ENCODE measurements at places on chromosomes 5 and 9.

- DNase-seq = no peak
Measured at GRCh38 chr9:130424595-130425454, 19.9 kb upstream of the ASS1 start.

DNA sequence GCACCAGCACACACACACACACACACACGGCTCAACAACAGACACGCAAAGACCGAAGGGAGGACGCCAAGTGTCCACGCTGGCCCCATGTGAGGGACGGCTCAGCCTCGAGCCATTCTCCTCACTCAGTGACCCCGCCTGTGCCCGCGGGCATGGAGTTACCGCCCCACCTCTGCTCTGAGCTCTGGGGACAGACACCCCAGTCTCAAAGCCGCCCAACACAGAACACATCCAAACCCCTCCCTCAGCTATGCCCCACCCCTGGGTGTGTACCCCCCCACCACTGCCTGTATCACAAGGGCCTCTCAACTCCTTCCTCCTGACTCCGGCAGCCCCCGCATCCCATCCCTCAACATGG lies 81.2 kb downstream of the CAMSAP1 start:
- DNase-seq = no peak

DNA sequence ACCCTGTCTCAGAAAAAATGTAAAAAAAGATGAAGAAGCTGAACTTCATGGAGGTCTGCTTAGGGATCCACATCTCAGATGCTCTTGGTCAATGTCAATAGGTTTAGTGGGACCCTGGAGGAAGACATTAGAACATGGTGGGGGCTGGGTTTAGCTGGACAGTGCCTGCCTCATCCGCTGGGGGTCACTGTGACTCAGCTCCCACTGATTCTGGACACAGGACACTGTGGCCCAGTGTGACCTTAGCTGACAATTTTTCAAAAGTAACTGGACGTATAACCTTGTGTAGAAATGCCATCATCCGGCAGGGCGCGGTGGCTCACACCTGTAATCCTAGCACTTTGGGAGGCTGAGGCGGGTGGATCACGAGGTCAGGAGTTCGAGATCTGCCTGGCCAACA lies 7.3 kb upstream of the HNRNPAB start:
- no peak for DNase-seq

- no peak for DNase-seq
Measured at GRCh38 chr5:53882006-53882675, 321.7 kb downstream of the NDUFS4 start.

- DNase-seq = no peak
Measured at GRCh38 chr5:135881819-135882218, 13.8 kb downstream of the IL9 start.

DNA sequence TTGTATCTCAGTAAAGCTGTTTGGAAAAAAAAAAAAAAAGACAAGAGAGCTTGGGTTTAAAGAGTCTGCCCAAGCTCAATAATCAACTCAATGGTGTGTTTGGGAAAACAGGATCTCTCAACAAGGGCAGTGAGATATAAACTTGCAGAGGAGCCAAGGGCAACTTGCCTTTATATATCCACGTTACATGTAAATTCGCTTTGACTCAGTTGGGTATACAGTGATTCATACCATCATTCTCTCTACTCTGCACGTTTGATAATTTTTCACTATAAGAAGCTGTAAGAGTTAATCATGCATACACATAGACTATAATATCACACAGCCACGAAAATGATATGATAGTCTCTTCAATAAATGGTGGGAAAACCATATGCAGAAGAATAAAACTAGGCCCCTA lies 24.9 kb downstream of the ADAM19 start:
- DNase-seq = no peak

GRCh38 chr5:146600376-146600775 lies 84.4 kb upstream of the GPR151 start:
- DNase-seq = no peak

GRCh38 chr5:1026700-1027621 lies 18.4 kb downstream of the NKD2 start:
- DNase-seq = no peak

GRCh38 chr5:42514754-42515153 lies 91.5 kb downstream of the GHR start:
- DNase-seq = no peak

- DNase-seq = no peak
Measured at GRCh38 chr5:176719113-176719739, 71.9 kb downstream of the TSPAN17 start.

DNA sequence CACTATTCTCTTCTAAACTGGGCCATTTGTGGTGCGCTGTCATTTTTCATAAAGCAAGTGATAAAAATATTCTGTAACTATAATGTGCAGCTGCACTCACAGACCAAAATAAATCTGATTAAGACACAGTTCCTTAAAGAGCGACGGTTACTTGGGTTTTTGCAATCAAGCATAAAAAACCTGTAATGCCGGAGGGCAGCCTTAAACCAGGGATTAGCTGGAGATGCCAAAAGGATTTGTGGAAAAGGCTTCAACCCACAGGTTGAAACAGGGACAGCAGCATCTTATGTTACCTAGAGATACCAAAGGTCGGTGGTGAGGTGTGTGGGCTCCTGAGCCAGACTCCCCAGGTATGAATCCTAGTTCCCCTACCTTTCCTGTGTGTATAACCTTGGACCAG lies 49.3 kb downstream of the CTNND2 start:
- no peak for DNase-seq

DNA sequence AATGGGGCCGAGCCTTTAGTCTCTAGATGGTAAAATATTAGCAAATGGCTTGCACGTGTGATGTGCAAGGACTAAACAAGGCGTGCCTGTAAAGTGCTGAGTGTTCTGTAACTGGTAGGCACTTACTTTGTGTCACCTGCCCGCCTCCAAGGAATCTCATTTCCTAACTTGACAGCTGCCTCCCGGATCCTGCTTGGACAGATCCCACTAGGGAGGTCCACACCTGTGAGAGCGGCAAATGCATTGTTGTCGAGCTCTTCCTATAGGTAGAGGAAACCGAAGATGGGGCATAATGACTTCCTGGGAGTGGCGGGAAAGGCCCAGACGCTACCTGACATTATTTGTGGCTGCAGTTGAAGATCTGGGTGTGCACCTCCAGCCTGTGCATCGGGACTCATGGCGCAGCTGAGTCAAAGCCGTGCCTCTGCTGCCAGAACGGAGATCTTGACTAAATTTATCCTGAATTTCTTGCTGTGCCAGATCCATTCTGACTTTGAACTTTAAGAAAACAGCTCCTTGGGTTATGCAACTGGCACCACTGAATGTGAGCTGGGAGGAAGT lies 79.8 kb downstream of the TENT4A start:
- no peak for DNase-seq

GRCh38 chr5:79464278-79464677 lies 49.7 kb downstream of the HOMER1 start:
- DNase-seq = no peak

DNA sequence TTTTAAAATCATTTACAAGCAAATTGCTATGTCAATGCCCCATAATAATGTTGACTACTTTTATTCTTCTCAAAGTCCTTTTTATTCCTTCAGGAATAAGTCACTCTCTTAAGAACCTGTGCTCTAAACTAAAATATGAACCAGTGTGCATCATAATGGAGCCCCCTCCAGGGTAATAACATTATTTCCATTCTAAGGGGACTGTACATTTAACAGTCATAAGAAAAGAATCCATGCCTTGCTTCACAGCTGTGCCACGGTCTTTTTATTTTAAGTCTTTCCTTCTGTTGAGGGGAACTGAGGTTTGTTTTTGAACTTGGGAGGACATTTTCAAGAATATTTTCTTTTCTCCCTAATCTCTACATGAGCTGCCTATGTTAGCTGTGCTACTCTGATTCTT lies 297.6 kb downstream of the MAN2A1 start:
- DNase-seq = no peak

DNA sequence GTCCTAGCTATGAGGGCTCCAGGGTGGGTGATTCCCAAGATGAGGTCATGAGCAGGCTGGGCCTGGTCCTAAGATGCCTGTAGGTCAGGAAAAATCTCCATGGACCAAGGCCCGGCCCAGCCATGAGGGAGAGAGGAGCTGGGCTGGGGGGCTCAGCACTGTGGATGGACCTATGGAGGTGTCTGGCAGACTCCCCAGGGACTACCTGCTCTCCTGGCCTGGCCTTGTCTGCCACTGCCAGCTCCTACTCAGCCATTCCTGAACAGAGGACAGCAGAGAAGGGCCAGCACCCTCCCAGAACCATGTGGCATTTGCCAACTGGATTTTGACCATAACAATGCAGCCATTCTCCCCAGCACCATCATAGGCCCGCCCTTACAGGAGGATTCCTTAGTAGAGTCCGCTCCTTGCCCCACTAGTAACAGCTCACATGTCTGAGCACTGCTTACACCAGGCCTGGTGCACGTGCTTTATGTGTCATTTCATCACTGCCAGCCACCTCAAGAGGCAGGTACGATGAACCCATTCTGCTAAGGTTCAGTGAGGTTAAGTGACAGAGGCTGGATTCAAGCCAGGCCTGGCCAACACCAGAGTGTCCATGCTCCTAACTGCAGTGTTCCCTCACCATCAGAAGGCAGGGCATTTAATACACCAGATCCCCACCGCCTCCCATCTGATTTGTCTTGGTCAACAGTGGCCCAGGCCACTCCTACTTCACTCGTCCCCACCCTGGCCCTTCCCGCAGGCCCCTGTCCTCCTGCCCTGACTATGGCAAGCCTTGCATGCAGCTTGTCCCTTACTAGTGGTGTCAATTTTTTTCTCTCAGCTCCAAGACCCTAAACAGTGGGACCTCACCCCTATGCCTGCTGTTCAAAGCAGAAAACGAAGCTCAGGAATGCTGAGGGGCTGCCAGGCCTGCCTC lies 669 bp downstream of the IL13 start:
- DNase-seq = no peak

DNA sequence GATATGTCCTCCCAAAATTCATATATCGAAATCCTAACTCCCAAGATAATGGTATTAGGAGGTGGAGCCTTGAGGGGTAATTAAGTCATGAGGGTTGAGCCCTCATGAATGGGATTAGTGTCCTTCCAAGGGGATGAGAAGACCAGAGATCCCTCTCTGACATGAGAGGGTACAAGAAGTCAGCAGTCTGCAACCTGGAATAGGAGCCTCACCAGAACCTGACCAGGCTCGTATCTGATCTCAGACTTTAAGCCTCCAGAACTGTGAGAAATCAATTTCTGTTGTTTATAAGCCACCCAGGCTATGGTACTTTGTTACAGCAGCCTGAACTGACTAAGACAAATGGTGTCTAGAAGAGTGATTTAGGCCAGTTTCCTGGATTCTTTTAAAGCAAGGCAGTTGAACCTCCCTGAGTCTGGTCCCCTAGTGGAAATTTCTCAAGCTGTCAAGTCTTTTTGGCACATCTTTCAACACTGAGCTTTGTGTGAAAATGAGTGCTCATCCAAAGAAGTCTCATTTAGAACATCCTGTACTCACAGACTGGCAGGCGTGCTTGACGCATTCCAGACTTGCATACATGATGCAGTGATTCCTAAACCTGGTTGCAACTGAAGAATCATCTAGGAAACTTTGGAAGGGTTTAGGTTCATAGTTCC lies 254.8 kb upstream of the PPP1R2B start:
- DNase-seq = no peak

GRCh38 chr5:122977319-122977718 lies 59.2 kb downstream of the PPIC start:
- DNase-seq = no peak

GRCh38 chr5:166716856-166717492 lies 1574.5 kb upstream of the WWC1 start:
- DNase-seq = no peak

DNA sequence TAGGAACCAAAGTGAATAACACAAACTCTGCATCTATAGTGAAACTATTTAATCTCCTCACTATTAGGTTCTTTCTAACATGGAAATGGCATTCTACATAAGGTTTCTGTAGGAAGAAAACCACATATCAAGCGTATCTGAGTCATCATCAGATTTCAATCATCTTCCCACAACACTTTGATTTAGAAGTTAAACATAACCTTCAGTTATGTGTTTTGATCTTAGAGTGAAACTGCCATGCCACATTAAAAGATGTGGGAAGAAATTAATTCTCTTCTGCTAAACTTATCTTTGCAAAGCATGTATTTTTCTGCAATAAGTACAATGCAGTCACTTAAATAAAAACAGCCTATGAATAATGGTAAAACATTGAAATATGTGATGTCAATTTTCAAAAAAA lies 55.0 kb downstream of the MEF2C start:
- no peak for DNase-seq

DNA sequence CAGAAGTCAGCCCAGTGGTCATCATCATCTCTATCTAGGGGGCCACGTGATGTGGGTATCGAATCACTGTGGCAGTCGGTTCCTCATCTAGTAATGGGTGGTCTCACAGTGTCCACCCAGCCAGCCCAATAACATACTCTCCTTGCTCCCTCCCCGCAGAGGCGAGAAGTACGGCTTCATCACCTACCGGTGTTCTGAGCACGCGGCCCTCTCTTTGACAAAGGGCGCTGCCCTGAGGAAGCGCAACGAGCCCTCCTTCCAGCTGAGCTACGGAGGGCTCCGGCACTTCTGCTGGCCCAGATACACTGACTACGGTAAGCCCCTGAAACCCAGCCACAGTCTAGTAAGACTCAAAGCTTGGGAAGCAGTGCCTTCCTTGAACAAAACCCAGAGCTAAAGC lies 99.0 kb downstream of the PDE6A start:
- DNase-seq = no peak

DNA sequence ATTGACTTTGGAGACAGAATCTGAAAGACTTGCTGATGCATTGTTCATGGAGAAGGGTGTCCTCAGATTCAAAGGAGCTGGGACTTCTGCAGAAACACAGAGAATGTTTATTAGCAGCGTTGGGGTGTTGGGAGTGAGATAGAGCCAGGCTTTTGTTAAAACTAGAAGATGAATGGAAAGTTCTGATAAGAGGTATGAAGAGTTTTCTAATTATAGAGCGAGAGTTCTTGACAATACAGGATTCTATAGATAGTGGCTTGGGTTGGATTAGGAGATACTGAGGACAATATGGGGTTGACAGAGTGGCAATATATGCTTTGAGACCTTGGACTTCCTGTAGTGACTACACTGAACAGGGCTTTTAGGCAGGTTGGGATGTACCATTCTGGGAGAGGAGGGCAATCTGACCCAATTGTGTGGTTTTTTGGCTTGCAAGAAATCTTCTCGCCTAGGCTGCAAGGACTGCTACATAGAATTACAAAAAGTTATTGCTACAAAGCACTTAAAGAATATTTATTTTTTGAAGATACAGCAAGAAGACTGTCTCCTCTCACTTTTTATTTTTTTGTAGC lies 83.1 kb downstream of the FER start:
- no peak for DNase-seq

- peak; percentile 80 for DNase-seq
Measured at GRCh38 chr5:112475747-112476365, 56.8 kb upstream of the EPB41L4A start.

GRCh38 chr5:150945947-150946346 lies 41.2 kb upstream of the ZNF300 start:
- DNase-seq = no peak

GRCh38 chr9:95620722-95621121 lies 104.0 kb upstream of the PTCH1 start:
- no peak for DNase-seq

DNA sequence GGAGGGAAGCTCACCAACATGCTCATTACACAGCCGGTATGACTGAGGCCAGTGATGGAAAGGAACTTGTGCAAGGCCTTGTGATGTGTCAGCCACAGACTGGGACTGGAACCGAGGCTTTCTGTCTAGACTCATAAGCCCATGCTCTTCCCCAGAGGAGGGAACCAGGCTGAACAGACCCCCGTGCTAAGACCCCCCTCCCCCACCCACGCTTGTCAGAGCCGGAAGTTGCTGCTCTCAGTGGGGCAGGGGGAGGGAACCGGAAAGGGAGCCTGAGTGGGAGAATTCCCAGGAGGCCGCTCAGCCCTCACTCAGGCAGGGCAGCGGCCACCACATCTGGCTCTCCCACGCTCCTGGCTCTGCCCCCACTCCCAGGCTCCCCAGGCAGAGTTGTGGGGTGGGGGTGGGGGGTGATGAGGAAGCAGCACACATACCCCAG lies 4.1 kb upstream of the PDGFRB start:
- DNase-seq = no peak

All from NCI-H446 treated with DMSO at 0.1 percent for 48 hours (cell line).